ENCODE measurements at places on chromosomes 6 and 20. TPM values are rescaled to one million over a fixed set of nuclear protein-coding genes. Genes with fewer than 3 reads are reported as not detected.

GABRR2 gene
- not detected for total RNA-seq

PLEKHG1 gene
- total RNA-seq = 6.3 TPM

DNPH1 gene
- 110 TPM for total RNA-seq

NUP43 gene
- 35.6 TPM for total RNA-seq

METTL24 gene
- total RNA-seq = not detected

CGAS gene
- total RNA-seq = not detected

TINAG gene
- not detected for total RNA-seq

- DNase-seq = no peak
Observed at GRCh38 chr6:113287396-113287795, 569.7 kb upstream of the MARCKS start.

- no peak for DNase-seq
Observed at GRCh38 chr6:112141707-112142106, 54.3 kb downstream of the FAM229B start.

- DNase-seq = peak; percentile 82
Observed at GRCh38 chr6:26205625-26206574, 118.7 kb downstream of the HFE start.

GRCh38 chr6:135604035-135604860 is 106.7 kb upstream of the AHI1 start:
- DNase-seq = no peak

GRCh38 chr6:81049425-81050042 is 702.9 kb downstream of the TENT5A start:
- peak; percentile 8 for DNase-seq

DNA sequence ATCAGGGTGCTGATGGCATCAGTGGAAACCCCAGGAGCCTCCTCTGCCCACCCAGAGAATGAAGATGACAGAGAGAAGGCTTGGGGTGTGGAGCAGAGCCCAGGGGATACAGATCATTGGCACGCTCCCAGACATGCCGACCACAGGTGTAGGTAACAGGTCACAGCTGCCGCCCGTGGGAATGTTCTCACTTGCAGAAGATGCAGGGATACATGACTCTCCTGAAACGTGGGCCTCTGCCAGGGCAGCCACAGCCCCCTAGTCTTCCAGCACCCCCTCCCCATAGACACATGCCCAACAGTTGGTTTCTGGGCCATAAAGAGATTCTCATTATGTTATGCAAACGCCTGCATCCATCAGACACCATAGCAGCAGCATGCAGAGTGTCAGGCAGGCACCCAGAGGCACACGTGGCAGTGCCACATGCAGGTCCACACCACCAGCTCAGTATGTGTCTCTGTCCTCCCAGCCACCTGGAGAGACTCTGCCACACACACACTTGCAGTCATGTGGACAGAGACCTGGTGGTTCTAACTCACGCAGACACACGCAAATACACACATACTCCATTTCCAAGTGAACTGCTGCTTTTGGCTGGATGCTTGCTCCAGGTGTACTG is 45.5 kb downstream of the LRFN2 start:
- DNase-seq = no peak

GRCh38 chr6:135358251-135358821 is 139.2 kb downstream of the AHI1 start:
- DNase-seq = peak; percentile 7

DNA sequence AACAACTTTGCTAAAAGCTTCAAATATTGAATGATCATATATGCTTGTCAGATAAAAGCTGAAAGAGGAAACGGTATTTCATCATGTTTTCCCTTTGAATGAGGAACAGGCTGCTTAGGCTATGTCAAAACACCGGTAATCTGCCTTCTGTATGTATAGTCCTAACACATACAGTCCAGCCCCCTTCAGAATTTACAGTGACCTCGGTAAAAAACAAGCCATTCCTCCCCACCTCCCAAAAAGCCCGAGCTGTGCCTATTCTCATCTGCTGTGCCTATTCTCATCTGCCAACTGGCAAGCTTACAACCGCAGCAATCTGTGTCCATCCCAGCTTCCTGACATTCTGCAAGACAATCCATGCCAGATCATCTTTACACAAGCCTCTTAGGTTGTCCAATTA is 26.8 kb upstream of the UBE2J1 start:
- no peak for DNase-seq

All from H4 (cell line).